Naive B cell (primary cell): ENCODE measurements at places on chromosomes 13 and 19. TPM values are rescaled to one million over a fixed set of nuclear protein-coding genes. Genes with fewer than 3 reads are reported as not detected.

- no peak for DNase-seq
These were observed 9.5 kb downstream of the KMT2B start for GRCh38 chr19:35727053-35727955.

GRCh38 chr13:73274147-73274546 lies 215.3 kb downstream of the KLF5 start:
- DNase-seq, result no peak

DNA sequence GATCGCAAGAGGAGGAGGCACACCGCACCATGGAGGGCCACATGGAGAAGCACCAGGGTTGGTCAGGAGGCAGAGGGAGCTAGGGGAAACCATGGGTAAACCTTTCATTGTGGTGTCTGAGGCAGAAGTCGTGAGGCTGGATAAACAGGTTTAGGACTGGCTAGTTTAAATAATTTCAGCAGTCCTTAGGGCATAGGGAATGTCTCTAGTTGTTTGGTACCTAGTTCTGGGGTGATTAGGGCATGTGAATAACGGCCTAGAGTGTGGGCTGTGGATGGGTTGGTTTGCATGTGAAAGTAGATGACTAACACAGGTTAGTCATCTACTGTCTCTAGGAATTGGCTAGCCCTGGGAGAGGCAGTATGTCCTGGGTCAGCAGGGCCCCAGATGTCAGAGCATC lies 102.3 kb downstream of the STOML3 start:
- no peak for DNase-seq

GRCh38 chr13:96273196-96273595 lies 183.3 kb downstream of the HS6ST3 start:
- DNase-seq, result no peak

DNA sequence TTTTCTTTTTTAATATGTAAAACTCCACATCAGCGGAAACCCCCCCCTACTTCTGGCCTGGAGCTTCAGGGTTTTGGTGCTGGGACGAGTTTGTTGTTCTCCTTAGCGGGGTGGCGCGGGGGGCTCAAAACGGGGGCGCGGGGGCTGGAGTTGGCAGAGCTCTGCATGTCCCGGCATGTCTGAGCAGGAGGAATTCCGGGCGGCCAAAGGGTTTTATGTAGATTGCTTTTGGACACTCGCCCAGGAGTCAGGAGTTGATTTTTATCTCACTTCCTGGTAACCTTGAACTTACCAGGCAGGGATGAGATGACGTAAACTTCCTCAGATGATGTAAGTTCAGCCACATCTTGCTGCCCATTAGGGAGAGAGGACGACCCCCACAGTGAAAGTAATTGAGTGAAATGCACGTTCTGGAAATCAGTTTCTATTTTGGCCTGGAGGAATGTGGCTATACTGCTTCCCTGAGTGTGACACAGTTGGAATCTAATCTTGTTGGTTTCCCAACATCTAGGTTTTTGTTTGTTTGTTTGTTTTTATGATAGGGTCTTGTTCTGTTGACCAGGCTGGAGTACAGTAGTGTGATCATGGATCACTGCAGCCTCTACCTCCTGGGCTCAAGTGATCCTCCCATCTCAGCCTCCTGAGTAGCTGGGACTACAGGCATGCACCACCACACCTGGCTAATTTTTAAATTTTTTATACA lies 21.0 kb upstream of the GDF15 start:
- no peak for DNase-seq

- DNase-seq, result no peak
These were observed 229.7 kb downstream of the KCNRG start for GRCh38 chr13:50244713-50245574.

DNA sequence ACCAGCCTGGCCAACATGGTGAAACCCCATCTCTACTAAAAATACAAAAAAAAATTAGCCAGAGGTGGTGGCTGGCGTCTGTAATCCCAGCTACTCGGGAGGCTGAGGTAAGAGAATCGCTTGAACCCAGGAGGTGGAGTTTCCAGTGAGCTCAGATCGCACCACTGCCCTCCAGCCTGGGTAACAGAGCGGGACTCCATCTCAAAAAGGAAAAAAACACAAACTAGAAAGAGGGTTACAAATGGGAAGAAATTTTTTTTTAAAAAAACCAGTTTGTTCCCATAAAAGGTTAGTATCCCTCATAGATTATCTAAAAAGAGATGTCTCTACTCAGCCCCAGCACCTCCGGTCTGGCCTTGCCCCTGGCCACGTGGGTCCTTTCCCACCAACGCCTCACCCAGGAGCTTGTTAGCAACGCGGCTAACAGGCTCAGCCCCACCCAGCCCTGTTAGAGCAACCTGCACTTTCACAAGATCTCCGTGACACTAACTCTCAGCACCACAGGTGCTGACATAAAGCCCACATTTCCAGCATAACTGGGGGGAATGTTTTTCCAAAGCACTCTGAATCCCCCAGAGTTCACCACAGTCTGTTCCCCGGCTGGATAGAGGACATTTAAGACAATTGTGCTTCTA lies 4.3 kb downstream of the DMKN start:
- DNase-seq, result no peak

DNA sequence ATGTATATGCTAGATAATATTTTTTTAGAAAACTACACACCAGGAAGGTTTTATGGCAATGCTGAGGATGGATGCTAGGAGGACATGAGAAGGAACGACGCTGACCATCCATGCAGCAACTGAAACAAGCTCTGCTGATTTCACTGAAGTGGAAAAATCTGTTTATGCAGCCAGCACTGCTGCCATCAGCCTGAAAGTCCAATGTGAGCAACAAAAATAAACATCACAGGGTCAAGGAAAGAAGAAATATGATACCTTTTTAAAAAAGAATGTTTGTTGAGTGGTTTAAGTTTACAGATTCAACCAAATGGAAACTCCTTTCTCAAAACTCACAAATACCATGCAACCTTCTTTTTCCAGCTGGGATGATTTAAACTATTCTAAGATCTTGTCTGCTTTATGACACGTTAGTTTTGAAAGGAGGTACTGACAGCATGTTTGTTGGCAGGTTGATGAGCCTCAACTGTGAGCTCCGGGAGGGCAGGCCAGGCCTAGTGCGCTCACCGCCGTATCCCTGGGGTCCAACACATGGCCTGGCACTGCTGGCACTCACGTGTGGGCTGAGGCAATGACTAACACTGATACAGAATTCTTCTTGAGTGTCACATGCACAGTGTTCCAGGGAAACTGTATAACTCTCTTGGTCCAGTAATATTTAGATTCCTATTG lies 46.8 kb downstream of the LATS2 start:
- no peak for DNase-seq

DNA sequence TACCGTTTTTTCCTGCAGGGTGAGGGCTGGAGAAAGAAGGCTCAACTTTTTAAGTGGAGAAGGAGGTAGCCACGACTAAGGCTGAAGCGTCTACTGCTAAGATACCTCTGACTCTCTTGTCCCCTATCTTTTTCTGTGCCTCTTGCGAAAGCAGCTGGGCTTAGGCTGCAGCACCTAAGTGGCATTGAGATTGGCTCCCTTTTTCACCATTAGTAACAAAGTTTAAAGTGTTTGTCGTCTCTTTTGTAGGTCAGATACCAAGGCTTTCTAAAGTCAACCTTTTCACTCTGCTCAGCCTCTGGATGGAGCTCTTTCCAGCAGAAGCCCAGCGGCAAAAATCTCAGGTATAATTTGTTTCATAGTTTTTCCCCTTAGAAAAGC lies 887 bp downstream of the CDADC1 start:
- peak; percentile 17 for DNase-seq

DNA sequence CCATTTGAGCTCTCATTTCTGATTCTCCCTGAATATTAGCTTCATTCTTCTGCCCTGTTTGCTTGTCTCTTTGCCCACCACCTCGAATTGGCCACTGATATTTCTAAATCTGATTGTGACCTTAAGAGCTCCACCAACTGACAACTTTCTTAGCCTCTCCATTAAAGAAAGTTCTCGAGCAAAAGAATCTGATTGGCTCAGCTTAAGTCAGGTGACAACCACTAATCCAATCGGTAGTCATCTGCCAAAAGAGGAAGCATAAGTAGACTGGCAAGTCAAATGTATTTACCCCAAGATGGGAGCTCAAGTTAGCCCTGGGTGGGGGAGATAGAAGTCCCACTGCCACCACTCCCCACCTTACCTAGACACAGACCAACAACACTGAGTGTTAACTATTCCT lies 41.5 kb downstream of the NOTCH3 start:
- DNase-seq, result no peak

DNA sequence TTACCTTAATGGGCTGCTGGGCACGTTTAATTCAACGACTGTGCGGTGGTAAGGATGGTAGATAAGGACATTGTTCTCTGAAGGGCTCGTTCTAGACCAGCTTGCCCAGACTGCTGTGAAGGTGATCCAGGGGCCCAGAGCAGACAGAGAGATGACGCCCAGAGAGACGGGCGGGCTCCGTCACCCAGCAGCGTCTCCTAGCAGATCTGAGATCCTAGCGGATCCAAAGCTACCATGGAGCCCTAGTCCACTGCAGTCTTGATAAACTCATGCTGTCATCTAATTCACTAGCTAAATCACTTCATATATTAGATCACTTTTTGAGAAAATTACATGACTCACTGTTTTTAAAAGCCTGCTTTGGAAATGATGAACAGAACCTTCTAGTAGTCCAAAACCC lies 21.5 kb downstream of the COL4A2 start:
- no peak for DNase-seq

DNA sequence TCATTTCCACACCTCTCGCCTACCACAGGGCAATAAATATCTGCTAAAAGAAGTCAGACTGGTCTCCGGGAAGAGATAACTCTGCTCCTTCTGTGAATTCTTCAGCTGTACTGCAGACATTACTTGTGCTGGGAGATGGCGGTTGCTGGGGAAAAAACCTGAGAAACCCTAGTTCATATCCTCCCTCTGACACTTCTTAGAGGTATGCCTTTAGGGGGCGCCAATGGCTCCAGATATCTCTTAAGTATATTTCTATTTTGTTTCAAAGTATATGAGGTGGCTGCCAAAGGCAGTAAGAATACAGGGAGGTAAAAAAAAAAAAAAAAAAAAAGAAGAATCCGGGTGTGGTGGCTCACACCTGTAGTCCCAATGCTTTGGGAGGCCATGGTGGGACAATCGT lies 175.2 kb downstream of the PAN3 start:
- no peak for DNase-seq

GRCh38 chr13:71871844-71872243 lies 4.8 kb upstream of the DACH1 start:
- DNase-seq, result no peak

DNA sequence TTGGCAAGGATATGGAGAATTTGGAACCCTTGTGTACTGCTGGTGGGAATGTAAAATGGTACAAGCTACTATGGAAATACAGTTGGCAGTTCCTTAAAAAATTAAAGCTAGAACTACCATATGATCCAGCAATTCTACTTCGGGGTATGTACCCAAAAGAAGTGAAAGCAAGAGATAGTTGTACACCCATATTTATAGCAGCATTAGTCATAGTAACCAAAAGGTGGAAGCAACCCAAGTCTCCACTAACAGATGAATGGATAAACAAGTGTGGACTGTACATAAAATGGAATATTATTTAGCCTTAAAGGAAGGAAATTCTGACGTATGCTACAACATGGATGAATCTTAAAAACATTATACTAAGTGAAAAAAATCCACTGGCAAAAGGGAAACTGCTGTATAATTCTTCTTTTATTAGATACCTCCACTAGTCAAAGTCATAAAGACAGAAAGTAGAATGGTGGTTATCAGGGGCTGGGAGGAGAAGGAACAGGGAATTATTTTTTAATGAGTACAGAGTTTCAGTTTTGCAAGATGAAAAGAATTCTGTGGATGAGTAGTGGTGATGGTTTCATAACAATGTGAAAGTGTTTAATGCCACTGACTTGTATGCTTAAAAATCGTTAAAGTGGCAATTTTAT lies 141.6 kb downstream of the RXFP2 start:
- DNase-seq, result no peak

DNA sequence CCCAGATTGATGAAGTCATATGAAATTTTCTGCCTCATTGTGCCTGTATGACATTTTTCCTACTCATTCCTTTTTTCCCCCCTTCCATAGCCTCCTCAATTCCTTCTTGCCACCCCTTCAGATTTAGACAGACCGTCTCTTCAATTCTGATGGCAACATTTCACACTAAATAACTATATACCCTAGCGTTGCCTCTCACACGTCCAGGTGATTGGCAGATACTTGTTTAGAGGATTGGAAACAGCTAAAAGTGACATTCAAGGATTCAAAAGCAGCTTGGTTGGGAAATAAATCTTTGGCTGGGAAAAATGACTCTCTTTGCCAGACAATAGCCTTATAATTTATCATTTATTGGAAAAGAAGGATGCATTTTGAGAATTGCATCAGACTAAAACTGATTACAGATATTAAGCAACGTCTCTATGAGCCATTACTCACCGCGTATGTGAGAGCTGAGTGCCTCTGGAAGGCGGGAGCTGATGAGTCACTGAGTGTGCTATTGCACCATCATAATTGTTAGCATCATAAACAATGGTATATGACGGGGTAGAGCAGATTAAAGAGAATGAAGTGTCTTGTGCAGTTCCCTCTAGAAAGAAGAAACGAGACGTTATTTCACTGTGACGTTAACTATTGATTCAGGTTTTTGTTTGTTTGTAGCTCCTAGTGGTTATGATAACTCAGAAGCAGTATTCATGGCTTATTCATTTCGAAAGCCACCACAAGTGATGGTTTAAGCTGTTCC lies 61.1 kb upstream of the FAM216B start:
- no peak for DNase-seq

GRCh38 chr19:42606660-42607351 lies 12.1 kb upstream of the CEACAM8 start:
- DNase-seq, result peak; percentile 12

DNA sequence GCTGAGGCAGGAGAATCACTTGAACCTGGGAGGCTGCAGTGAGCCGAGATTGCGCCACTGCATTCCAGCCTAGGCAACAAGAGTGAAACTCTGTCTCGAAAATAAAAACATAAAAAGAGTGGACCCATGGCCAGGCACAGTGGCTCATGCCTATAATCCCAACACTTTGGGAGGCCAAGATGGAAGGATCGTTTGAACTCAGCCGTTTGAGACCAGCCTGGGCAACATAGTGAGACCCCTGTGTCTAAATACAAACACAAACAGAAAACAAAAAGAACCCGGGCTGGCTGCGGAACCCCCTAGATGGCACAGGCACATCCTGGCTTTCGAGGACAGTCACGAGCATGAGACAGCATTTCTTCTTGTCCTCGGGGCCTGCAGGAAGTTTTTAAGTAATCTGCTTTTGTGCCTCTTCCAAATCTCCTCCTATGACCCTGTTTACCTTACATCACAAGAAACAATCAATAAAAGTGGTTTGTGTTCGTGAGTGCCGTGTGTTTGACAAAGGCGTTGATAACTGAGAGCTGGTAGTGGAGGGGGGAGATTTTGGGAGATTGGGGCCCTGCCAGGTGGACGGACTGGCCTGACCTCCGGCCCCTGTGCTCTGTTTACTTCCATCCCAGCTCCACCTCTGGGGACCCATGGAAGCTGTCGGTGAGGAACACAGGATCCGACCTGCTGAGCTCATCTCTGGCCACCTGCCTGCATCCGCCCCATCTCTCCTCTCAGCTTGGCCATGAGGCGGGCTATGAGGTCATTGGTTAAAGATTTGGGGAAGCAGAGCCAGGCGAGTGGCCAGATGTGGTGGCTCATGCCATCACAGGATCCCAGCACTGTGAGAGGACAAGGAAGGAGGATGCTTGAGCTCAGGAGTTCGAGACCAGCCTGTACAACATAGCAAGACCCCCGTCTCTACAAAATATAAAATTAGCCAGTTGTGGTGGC lies 5.9 kb upstream of the GDF15 start:
- no peak for DNase-seq

Gene ZC3H13
- polyA plus RNA-seq, result 20.3 TPM

Gene DKKL1
- 2.8 TPM for polyA plus RNA-seq

Gene MAST3
- polyA plus RNA-seq, result 18.5 TPM

Gene TNFSF9
- 0.67 TPM for polyA plus RNA-seq

Gene IGFL2
- not detected for polyA plus RNA-seq

Gene C19orf33
- not detected for polyA plus RNA-seq

Gene DNAAF3
- not detected for polyA plus RNA-seq

Gene ZIK1
- 15.8 TPM for polyA plus RNA-seq
